CD4-positive, alpha-beta T cell (primary cell): ENCODE measurements at places on chromosomes 2 and 18.

GRCh38 chr18:58183226-58183625, 139.2 kb downstream of the NEDD4L start:
- H3K36me3 ChIP-seq: no peaks in the 10 kb centered on the region
- H3K27me3 ChIP-seq: no peaks in the 10 kb centered on the region
- no peaks in the 10 kb centered on the region for H3K4me1 ChIP-seq
- no peak overlapping the region for H3K27ac ChIP-seq

- H3K4me1 ChIP-seq: peaks cover 48% of the 10 kb centered on the region
- no peaks in the 10 kb centered on the region for H3K27me3 ChIP-seq
- DNase-seq: no peak
- H3K36me3 ChIP-seq: no peaks in the 10 kb centered on the region
Measured at GRCh38 chr2:217609952-217610351, 392.8 kb downstream of the TNS1 start.

- H3K4me1 ChIP-seq: no peaks in the 10 kb centered on the region
- H3K27me3 ChIP-seq: no peaks in the 10 kb centered on the region
- no peak overlapping the region for H3K27ac ChIP-seq
- no peak overlapping the region for H3K4me3 ChIP-seq
- no peak for DNase-seq
Measured at GRCh38 chr2:152120430-152120829, 21.6 kb upstream of the CACNB4 start.

DNA sequence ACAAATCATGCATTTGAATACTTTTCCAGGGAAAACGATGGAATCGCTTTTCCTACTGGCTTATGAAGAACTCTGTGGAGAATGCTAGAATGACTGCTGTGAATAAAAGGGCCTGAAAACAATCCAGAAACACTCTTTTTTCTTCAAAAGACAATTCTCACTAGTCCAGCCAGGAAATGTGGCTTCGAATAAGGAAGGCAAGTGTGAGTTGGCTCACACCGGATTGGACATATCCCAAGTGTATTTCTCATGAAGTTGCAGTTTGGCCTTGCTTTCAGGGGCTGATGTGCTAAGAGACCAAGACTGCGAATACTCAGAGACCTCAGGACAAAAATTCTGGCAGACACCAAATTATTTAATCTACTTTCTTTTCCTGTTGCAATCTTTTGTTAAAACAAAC, 54.1 kb downstream of the FIGN start:
- H3K4me1 ChIP-seq: no peaks in the 10 kb centered on the region
- DNase-seq: no peak
- no peak overlapping the region for H3K27ac ChIP-seq
- no peak overlapping the region for H3K4me3 ChIP-seq
- H3K27me3 ChIP-seq: no peaks in the 10 kb centered on the region
- H3K36me3 ChIP-seq: no peaks in the 10 kb centered on the region

GRCh38 chr18:22703883-22704585, 229.1 kb upstream of the RBBP8 start:
- H3K4me3 ChIP-seq: no peak overlapping the region
- H3K27ac ChIP-seq: no peak overlapping the region
- no peaks in the 10 kb centered on the region for H3K36me3 ChIP-seq
- no peaks in the 10 kb centered on the region for H3K27me3 ChIP-seq
- no peak for DNase-seq
